Calu3 (cell line): ENCODE measurements at places on chromosomes 16 and 17.
A peak's percentile ranks its signal among the peaks of the same experiment; 100 is the strongest.

DNA sequence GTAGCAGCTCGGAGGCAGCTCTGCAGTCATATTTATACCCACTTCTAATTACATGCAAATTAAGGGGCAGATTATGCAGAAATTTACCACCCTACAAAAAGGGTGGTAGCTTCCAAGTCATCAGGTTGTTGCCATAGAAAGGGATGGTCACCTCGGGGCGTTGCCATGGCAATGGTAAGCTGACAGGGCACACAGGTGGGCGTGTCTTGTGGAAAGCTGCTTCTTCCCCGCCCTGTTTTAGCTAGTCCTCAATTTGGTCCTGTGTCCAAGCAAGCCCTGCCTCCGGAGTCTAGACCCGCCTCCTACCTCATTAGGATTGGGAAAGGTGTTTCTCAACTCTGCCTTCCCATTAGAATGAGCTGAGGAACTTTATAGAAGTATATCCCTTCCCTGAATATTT is 98.7 kb downstream of the HS3ST2 start:
- no peak for DNase-seq

GRCh38 chr17:69577098-69577497 is 162.6 kb downstream of the MAP2K6 start:
- no peak for DNase-seq

GRCh38 chr16:75197522-75198134 is 9.3 kb downstream of the CTRB2 start:
- DNase-seq, result no peak

- DNase-seq, result no peak
Observed at GRCh38 chr17:1898332-1898731, 68.5 kb downstream of the RPA1 start.

DNA sequence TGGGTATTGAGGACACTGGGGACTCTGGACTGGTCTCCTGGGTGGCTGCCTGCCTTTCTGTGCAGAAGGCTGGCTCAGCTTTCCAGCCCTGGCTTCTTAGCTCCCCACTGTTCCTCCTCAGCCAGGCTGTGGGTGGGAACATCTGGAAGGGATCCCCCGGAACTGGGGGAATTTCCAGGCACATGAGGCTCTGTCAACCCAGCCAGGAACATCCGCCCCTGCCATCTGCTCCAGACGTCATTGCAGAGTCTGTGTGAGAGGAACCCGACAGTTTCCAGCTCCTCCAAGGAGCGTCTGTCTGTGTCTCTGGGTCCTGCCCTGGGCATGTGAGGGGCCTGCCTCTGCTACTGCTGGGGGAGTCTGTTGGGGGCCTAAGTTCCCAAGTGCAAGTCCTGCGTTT is 36.2 kb upstream of the CRHR1 start:
- DNase-seq, result no peak

DNA sequence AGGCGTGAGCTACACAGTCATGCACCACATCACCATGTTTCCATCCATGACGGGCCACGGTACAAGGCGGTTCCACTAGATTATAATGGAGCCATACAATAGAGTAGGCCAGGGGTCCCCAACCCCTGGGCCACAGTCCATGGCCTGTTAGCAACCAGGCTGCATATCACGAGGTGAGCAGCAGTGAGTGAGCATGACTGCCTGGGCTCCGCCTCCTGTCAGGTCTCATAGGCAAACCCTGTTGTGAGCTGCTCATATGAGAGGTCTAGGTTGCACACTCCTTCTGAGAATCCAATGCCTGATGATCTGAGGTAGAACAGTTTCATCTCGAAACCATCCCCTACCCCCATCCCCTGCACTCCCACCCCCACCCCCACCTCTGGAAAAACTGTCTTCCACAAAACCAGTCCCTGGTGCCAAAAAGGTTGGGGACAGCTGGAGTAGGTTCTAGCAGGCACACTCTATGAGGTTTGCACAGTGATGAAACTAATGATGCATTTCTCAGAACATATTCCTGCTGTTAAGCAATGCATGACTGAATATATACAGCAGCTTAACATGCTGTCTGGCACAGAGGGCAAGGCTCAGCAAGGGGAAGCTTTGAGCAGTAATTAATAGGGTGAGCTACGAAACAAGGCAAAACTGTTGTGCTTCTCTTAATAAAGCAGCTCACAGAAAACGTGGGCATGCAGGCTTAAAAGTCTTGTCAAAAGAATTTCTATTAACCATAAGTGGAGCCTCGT is 108.0 kb downstream of the VPS53 start:
- DNase-seq, result no peak

- no peak for DNase-seq
Observed at GRCh38 chr17:67239597-67239996, 5.4 kb downstream of the HELZ start.

GRCh38 chr17:68579194-68579927 is 21.8 kb downstream of the FAM20A start:
- no peak for DNase-seq

DNA sequence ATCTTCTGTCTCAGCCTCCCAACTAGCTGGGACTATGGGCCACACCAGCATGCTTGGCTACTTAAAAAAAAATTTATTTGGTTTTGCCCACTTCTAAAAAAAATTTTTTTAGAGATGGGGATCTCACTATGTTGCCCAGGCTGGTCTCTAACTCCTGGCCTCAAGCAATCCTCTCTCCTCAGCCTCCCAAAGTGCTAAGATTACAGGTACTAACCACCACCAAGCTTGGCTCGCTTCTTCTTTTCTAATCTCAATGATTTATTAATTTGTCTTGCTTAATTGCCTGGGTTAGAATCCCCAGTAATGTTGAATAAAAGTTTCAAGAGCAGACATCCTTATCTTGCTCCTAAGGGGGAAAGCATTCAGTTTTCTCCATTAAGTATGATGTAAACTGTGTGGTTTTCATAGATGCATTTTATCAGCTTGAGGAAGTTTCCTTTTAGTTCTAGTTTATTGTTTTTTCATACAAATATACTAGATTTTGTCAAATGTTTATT is 65.8 kb upstream of the NACA2 start:
- no peak for DNase-seq

- DNase-seq, result no peak
Observed at GRCh38 chr17:60135951-60136666, 13.7 kb upstream of the CA4 start.

DNA sequence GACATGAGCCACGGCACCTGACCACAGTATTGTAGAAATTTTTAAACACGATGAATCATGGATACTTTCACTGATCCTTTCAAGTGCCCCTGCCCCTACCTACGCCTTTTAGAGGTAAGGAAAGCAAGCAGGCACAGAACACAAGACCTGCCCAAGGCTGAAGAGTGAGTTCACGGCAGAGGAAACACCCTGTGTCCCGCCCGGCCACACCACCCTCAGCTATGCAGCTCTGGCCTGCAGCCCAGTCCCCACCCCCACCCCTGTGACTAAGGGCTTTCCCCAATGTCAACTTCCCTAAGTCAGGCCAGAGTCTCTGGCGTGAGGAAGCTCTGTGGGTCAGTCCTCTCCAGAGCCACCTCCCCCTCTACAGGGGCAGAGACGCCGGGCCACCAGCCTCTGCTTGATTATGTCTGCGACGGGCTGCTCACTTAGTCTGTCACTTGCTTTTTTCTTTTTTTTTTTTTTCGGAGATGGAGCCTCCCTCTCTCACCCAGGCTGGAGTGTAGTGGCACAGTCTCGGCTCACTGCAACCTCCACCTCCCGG is 8.4 kb downstream of the SLC16A5 start:
- peak; percentile 87 for DNase-seq

DNA sequence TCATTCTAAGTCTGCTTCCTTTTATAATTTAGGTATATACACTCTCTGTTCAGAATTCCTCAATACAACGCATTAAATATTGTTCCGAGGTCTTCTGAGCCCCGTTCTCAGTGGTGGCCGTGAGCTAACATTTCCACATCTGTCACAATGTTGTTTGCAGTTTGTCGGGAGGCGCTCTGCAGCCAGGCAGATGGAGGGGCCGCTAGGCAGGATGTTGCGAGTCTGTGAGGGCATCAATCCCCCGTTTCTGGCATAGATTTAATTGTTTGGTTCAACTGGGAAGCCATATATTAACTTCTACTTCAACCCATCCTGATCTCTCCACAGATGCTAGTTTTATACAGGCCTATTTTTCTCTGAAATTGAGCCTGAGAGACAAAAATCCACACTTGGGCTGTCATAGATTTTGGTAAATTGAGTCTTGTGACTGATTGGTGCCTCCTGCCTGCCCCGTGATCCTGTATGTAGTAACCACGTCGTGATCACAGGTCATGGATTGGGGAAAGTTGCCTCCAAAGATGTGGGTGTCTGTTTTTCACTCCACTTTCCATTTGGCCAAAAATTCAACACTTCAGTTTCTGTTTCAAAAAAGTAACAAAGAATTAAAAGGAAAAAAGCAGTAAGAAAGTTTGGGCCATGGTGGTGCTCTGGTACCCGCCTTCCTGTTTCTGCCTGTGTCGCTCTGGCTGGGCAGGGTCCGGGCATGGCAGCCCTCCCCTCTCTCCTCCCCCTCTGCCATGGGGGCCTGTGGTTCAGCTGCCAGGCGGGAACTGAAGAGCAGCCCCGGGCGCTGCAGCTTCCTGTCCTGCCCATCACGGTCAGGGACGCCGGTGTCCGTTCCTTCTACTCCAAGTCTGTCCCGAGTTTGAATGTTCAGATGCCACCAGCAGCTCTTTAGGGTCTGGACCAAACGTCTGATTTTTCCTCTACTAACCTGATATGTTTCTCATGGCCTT is 41.5 kb downstream of the RPTOR start:
- DNase-seq, result no peak

DNA sequence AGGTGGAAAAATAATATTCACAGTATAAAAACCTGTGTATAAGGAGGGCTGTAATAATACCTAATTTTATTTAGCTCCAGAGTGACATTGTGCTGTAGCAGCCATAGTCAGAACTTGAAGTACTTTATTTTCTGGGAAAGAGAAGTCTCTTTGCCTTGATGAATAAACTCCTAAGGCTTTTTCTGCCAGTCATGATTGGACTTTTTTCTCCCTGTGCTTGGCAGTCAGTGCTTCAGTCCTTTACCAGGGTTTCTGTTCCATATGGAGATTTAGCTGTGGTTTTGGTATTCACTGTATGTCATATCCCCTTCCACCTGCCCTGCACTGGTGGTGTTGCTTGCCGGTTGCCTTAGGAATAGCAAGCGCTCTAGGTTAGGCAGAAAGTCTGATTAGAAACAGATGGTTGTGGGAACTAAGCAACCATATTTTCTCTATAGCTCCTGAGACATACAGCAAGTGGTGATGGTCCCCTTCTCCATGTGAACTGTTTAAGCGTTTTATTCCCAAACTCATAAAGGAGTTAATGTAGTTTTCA is 24.7 kb downstream of the DDX42 start:
- DNase-seq, result no peak

DNA sequence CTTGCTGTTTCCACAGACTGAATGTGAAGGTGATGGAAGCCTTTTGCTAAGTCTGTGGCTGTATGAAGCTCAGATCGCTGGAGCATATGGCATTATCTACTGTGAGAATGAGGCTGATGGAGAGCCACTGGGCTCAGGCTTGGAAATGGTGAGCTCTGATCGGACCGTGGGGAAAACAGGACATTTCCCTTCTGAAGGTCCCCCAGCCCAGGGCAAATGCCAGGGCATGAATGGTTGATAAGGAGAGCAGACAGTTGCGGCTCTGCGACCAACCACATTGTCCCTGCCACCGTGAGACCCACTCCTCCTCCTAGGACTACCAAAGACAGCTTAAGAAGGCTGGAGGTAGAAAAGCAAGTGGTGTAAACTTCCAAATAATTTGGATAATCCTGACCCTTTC is 4.7 kb upstream of the CUEDC1 start:
- DNase-seq, result no peak

DNA sequence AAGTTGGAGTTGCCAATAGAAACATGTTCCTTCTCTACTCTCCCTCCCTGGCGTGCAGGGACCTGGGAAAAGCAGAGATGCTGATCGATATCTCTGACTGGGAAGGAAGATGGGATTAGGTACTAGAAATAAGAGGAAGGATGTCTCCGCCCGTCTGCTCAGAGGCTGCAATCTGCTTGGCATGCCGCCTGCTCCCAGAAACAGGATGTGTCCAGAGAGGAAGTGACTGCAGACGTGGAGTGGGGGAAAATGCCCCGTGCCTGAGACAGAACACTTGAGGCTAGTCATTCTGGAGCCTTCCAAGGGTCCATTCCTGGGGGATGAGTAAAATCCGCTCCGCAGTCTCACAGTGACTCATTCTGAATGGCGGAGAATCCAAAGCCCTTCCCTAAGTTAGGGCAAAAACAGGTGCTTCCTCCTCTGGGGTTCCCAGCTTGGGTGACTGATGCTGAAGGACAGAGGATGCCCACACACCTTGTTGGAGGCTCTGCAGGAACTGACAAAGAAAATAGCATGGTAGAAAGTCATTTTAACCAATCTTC is 45.0 kb upstream of the SMURF2 start:
- peak; percentile 78 for DNase-seq

- DNase-seq, result no peak
Observed at GRCh38 chr16:15037745-15038144, 18.1 kb downstream of the NTAN1 start.

DNA sequence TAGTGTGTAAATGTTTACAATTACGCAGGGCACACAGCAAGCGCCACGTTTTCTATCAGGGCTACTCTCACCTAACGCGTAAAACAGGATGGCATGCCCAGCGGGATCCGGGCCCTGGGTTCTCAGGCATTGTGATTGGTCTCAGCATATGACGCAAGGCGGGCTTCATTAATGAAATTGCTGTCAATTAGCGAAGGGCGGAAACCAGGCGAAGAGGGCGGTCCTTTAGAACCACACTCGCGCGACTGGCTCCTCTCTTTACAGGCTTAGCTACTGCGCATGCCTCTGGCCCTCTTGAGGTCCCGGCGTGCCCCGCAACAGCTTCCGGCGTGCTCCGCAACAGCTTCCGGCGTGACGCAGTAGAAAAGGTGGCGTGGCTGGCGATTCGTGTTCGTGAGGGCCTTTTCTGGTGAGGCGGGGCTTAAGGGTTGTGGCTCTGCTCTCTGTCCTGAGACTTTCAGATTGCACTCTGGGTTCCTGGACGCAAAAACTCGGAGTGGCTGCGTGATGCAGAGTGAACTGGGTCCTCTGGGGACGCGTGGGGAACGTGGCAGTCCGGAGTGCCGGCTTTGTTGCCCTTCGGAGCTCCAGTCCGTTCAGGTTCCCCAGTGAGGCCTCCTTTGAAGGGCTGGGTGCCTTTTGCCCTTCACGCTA is 9.2 kb downstream of the OR2C1 start:
- peak; percentile 73 for DNase-seq

DNA sequence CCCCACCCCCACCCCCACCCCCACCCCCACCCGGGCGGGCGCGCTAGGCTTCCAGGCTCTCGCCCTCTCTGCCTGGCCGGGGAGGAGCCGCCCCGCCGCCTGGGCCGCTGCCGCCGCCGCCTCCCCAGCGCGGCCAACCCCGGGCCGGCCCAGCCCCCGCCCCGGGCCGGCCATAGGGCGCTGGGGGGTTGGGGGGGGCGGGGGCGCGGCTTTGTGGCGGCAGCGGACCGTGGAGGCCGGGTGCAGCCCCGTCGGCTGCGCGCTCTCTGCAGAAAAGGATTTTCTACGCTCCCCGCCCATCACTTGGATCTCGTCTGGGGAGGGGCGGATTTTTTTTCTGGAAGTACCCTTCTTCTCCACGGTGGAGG is 230.9 kb downstream of the MRTFB start:
- peak; percentile 68 for DNase-seq
